GM23338 (cell line): ENCODE measurements at places on chromosomes 11 and 22.

DNA sequence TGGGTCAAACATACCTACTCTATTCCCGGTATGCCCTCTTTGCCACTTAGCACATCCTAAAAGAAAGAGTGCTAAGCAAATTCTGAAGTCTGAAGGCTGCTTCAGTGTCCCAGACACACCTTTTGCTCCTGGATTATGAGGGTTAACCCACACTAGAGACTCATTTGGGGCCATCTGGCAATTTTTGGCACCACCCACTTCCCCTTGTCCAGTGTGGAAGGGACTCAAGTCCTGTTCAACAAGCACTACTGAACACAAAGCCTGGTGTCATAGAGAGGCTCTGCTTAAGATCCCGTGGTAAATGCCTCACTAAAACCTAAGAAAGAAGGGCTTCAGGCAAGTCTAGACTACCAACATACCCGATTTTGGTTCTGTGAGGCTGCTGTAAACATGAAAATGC, 85.8 kb downstream of the SERGEF start:
- DNase-seq, result no peak

DNA sequence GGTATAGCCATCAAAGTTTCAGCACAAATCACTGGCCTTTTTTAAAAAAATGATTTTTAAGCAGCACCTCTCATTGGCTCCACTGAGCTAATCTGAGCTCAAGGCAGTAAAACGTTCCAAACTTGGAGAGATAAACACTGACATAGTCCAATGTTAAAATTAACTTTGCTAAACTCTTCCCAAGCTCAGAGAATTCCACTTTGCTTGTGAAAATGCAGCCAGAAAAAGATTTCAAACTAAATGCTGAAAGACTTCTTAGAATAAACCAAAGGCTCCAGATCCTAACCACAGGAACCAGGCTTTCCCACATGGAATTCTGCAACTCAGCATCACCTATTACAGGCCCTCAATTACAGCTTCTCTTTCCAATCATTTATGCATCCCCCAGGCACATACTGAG, 84.7 kb upstream of the GDPD4 start:
- no peak for DNase-seq

GRCh38 chr11:69116671-69117070, 39.1 kb upstream of the SMIM38 start:
- no peak for DNase-seq

- no peak for DNase-seq
These were observed 17.3 kb upstream of the CD82 start for GRCh38 chr11:44548032-44548695.

- DNase-seq, result no peak
These were observed 42.4 kb upstream of the RCE1 start for GRCh38 chr11:66800720-66801428.

- no peak for DNase-seq
These were observed 40.6 kb upstream of the TUB start for GRCh38 chr11:8040261-8040920.

DNA sequence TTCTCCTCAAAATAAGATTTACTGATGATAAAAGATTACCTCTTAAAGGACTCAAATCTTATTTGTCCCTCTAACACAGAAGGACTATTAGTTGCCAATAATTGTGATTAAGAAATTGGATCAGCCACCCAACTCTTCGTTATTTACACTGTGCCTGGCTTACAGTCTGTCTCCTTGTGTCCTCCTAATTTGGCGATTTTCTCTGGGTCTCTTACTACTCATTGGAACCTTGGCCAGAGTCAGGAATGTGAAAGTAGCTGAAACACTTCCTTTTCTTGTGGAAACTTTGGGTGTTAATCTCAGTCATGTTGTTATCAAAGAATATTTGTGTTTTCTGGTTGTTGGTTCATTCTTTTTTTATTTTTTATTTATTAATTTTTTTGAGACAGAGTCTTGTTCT, 83.2 kb downstream of the TEAD1 start:
- no peak for DNase-seq

- no peak for DNase-seq
These were observed 39.8 kb downstream of the KREMEN1 start for GRCh38 chr22:29112681-29113080.

GRCh38 chr22:27843441-27843840, 41.9 kb upstream of the MN1 start:
- no peak for DNase-seq

DNA sequence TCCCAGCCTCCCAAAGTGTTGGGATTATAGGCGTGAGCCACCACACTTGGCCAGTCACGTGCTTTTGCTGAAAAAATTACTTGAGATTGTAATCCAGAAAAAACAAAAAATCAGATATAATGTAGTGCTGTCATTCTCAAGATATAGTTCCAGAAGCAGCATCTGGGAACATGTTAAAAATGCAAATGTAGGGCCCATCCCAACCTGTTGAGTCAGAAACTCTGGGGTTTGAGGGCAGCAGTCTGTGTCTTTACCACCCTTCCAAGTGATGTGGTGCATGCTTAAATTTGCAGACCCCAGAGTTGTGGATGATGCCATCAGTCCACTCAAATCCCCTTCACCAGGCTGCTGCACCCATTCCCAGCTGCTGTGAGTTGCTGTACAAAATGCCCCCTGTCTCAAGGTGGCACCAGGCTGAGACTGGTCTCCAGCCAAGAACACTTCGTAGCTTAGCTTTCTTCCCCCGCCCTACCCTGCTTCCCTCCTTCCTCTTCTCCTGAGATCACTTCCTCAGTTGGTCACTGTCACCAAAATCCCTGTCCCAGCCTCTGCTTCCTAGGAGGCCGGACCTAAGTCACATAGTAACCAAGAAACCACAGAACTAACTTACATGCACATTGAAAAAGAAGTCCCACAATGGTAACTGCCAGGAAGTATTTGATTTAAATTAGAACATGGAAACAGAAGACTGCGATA, 18.2 kb upstream of the ARRB1 start:
- no peak for DNase-seq

DNA sequence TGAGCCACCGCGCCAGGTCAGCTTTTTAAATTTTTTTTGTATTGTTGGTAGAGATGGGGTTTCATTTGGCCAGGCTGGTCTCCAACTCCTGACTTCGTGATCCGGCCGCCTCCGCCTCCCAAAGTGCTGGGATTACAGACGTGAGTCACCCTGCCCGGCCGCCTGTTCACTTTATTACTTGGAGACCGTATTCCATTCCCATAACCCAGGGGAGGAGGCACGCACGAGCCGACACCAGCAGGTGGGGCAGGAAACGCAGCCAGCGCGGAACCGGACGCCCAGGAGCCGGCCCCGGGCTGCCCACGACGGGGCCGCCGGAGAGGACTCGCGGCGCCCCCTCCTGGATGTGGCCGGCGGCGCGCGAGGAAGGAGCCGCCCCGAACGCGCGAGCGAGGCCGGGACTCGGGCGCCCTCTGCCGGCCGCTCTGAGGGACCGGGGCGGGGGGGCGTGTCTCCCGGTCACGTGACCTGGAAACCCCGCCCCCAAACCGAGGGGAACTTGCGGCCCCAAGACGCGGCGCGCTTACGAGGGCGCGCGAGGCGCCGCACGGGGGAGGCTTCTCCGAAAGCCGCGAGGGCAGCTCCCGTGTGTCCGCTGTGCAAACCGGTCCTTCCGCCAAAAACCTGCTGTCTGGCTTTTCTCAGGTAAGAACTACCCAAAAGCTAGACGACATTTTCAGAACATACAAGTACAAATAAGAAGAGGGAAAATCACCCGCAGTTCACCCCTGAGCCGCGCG, 11.6 kb upstream of the RNH1 start:
- DNase-seq, result peak; percentile 89

DNA sequence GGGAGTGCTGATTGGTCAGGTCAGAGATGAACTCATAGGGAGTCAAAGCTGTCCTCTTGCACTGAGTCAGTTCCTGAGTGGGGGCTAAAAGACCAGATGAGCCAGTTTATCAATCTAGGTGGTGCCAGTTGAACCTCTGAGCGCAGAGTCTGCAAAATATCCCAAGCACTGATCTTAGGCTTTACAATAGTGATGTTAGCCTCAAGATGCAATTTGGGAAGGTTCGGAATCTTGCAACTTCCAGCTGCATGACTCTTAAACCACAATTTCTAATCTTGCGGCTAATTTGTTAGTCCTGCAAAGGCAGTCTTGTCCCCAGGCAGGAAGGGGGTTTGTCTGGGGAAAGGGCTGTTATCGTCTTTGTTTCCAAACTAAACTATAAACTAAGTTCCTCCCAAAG, 92.3 kb upstream of the PARVA start:
- no peak for DNase-seq

- no peak for DNase-seq
These were observed 17.1 kb upstream of the SYVN1 start for GRCh38 chr11:65151331-65151899.

- DNase-seq, result no peak
These were observed 87.3 kb downstream of the ARHGAP8 start for GRCh38 chr22:44839721-44840120.

DNA sequence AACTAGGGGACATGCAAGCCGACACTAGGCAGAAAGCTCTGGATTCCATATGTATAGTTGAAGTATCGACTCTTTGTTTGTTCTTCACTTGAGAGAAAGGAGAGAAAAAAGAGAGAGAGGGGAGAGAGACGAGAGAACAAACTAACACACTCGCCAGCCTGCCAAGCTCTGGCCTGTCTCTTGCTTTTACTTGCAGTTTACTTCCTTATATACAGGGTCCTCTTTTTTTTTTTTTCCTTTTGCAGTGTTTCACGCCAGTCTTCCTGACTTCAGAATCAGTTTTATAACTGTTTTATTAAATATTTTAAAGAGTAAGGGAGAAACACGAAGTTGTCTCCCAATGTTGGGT, 19.9 kb downstream of the TEAD1 start:
- peak; percentile 37 for DNase-seq

GRCh38 chr11:73334384-73335203, 26.5 kb downstream of the ARHGEF17 start:
- no peak for DNase-seq

- DNase-seq, result no peak
These were observed 534.4 kb downstream of the MN1 start for GRCh38 chr22:27267145-27267544.

DNA sequence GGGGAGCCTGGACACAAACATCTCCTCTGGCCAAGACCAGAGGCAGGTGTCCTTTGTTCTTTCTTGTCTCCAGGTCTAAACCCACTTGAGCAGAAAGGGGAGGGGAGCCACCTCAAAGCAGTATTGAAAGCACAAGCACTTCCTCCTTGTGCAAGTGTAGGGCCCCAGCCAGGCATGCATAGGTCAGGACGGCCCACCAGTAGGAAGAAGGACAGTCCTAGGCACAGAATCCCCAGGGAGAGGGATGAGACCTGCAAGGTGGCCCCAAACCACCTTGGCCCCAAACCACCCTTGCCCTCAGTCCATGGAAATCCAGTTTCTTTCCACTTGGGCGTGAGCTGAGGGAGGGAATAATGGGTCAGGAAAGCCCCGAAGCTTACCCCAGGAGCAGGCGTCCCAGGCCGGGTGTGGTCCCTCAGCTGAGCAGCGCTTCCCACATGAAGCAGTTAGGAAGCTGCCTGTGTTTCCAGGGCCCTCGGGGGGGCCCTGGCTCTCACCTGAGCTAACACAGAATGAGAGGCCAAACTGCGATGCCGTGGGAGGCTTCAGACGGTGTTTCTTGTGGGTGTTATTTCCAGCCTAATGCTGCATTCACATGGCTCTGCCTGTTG, 20.4 kb upstream of the IGSF9B start:
- DNase-seq, result no peak

DNA sequence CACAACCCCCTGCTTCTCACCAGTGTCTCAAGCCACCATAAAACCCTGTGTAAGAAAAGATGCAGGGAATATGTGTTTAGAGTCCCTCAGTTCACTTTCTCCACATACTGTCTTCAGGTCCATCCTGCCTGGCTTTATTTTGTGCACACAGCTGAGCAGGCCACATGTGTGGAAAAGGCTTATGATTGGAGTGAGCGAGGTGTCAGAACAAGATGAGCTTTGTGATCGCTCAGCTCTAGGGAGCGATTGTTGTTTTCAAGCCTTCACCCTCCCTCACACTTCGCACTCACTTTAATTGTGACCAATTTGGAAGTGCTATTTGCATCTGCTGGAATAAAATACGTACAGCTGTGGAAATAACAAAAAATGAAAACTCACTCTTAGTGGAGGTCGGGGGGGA, 931.1 kb upstream of the TENM4 start:
- DNase-seq, result no peak

DNA sequence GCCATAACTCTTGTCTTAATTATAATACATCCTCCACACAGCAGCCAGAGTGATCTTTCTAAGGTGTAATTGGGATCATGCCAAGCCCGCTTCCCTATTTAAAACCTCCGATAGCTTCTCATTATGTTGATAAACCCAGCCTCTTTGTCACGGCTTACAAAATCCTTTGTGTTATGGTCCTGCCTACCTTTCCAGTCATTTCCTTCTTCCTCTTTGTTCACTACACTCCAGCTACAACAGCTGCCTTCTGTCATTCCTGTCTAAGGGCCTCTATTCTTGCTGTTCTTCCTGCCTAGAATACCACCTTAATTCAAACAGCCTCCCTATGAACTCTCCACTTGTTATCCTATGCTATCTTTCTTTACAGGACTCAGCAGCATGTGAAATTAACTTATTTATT, 70.6 kb upstream of the CAPRIN1 start:
- DNase-seq, result no peak

DNA sequence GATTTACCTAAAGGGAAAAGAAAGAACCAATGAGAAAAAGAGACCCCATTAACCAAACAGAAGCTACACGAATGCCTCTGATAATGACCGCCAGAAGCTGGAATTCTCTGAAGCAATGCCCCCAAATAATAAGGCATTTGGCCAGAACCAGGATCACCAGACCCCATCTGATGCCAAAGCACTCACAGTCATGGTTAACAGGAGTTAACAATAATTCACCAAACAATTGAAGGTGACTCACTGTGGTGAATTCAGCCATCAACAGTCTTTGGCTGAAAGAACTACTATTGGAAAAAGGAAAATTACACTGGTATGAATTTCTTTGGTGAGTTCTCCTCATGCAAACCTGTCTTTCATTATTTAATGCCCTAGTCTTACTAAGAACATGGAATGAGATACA, 21.9 kb upstream of the NFRKB start:
- DNase-seq, result no peak

- DNase-seq, result no peak
These were observed 22.0 kb downstream of the FAM181B start for GRCh38 chr11:82711648-82712047.

DNA sequence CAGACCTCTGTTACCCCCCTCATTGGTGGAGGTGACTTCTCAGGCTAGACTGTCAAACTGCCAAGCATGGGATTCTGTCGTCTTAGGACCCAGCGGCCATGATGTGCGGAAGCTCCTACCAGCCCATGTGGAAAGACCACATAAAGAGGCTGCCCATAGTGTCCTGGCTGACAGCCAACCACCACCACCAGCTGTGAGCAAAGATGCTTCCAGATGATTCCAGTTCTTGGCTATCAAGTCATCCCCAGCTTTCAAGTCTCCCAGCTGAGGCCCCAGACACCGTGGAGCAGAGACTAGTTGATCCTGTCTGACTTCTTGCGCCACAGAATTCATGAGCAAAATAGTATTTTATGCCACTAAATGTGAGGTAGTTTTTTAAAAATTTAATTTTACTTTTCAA, 32.9 kb downstream of the SCUBE1 start:
- DNase-seq, result no peak

GRCh38 chr22:32127904-32128303, 31.2 kb downstream of the C22orf42 start:
- peak; percentile 86 for DNase-seq

- DNase-seq, result peak; percentile 8
These were observed 67.5 kb downstream of the DDX10 start for GRCh38 chr11:108732395-108732794.
